ENCODE measurements at places on chromosomes 2 and 18.

DNA sequence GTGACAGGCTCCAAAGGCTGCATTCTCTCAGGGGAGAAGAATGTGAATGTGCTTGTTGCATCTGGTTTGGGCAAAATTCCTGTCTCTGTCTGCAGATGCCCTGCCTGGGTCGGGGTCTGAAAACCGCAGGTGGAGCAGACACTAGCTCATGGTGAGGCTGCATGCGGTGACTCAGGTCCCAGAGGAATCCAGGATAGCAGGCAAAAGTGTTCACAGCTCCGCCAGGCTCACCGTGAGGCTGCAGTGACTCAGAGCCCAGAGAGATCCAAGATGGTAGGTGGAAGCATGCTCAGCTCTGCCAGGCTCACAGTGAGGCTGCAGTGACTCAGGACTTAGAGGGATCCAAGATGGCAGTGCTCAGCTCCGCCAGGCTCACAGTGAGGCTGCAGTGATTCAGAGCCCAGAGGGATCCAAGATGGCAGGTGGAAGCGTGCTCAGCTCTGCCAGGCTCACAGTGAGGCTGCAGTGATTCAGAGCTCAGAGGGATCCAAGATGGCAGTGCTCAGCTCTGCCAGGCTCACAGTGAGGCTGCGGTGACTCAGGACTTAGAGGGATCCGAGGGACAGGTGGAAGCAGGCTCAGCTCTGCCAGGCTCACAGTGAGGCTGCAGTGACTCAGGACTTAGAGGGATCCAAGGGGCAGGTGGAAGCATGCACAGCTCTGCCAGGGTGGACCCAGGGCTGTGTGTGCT, 200.5 kb downstream of the ACKR3 start:
- peak; percentile 100 for DNase-seq

DNA sequence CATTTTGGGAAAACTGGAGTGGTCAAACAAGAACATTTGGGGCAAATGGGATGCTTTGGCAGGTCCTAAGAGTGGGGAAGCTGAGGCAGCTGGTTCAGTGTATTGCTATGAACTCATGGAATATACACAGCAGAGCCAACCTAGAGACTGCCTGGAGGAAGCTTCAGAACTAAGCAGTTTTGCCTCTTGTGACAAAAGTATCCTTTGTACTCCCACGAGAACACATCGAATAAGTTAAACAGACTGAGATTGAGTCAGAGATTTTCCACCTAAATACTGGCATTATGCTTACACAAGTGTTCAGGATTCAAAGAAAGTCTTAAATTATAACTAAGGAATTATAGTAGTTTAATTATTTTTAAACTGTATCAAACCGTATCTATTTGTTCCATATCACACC, 5.2 kb upstream of the ARMC9 start:
- no peak for DNase-seq

DNA sequence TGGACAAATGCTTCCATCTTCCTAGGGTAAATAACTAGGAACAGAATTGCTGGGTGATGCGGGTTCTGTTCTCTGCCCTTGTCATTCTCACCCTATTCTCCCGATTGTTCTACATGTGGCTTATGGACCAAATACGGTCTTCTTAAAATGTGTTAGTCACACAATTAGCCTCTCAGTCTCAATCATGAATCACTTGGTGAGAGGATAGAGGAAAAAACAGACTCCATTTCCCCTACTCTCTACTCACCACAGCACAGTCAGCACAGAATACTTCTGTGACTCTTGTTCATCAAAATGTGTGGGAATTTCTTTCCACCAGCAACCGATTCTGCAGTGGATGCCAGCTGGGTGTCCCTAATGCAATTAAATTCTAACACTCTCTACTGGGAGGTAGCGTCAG, 125.2 kb downstream of the SH3BP4 start:
- DNase-seq: peak; percentile 73

GRCh38 chr2:196696423-196697079, 57.0 kb downstream of the CCDC150 start:
- DNase-seq: peak; percentile 59

DNA sequence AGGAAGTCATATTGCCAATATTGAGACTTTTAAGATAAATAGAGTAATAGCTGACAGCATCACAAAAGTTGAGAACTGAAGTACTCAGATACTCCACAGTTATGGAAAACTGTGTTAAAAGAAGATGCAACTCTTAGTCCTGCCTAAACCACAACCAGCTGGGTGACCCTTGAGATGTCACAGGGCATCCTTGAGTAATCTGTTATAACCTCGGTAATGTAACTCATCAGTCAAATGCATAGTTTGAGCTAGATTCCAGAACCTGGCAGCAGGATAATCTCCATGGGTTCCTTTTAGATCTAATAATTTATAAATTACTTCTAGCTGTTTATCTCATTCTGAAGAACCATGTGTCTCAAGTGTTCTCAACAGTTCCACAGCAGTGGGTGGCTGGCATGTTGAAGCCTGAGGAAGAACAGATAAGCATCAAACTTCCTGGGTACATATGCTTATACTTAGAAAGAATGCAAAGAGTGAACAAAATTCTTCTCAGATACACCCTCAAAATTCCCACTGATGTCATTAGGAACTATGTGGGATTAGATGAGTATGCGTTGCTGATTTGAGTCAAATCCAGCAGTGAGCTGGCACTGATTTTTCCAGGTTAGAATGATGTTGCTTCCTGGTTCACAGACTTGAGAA, 304.1 kb upstream of the ERBB4 start:
- peak; percentile 76 for DNase-seq

DNA sequence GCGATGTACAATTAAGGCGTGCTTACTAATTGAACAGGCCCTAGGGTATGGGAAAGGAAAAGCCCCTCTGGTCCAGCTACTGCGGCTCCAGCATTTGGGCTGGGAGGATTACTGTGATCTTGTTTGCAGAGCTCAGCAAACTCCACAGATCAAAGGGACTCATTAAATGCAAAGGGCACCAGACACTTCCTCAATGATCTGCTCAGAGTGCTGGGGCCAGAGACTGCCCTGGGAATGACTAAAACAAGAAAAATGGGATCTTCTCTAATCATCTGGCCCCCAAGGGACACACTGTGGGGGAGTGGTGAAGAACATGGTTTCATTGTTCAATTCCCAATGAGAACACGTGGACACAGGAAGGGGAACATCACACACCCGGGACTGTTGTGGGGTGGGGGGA, 85.0 kb downstream of the MARCHF4 start:
- DNase-seq: peak; percentile 85

DNA sequence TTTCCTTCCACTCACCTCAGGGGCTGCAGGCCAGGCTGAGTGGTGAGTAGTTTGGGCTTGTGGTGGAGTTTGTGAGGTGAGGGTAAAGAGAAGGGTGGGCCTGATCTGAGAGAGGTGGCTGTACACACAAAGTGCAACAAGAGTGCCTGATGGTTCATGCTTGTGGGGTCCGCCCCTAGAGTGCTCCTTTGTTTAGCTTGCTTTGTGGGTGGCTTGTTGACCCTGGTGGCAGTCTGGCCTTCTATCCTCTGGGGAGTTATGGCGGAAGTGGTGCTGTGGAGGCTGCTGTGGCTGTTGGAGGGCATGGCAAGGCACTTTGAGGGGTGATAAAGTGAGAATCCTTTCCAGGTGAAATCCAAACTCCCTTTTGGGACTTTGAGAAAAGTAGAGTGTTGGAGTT, 10.6 kb downstream of the UBE2F start:
- no peak for DNase-seq

DNA sequence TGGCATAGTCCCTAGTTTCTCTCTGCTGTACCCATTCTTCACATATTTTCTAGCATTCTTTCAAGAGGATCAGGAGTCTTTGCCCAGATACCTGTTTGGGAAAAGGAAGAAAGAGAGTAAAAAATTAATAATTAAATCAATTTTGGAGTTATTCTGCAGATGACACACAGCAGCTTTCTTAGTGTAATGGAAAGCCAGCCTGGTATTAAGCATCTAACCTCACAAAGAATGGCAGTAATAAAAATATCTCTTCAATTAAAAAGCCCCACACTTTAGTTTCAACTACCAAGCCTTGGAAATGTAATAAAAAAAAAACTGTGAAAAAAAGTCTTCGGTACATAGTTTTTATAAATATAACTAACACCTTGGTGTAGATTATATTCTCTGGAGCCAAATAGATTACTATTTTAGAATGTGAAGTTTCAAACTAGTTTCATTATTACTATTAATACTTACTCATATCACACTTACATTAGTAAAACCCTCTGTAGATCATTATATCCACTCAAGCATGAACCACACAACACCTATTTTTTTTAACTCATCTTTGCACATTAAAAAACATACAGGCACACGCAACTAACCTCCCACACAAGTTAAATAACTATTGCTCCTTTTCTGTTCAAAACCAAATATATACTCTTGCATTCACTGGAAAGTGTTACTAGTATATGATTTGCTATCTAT, 90.9 kb downstream of the GPD2 start:
- no peak for DNase-seq

DNA sequence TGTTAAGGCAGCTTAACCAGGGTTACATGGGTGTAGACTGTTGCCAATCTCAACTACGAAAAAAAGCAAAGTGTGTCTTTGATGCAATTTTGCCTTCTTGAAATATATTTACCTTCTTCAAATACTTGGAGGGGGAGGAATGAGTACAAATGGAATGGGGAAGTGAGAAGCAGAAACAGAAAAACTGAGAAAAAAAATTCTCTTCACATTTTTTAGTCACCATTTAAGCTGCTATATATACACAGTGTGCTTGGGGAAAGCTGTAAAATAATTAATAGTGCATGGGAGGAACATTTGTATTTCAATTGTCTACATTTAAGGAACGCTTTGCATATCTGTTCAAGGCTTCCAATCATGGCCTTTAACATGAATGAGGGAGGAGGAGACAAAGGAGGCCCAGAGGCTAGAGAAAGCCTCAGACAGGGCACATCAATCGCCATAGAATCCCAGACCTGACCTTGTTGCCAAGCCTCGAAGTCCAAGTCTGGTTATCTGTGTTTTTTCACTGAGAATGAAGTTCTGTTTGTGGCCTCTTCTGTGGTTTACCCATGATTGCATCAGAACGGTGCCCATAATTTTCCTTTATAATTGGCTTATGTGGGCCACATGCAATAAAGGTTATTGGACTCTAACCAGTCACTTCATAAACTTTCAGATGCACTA, 158.6 kb downstream of the PIK3C3 start:
- peak; percentile 61 for DNase-seq

GRCh38 chr2:885230-886071, 65.2 kb upstream of the SNTG2 start:
- DNase-seq: no peak

DNA sequence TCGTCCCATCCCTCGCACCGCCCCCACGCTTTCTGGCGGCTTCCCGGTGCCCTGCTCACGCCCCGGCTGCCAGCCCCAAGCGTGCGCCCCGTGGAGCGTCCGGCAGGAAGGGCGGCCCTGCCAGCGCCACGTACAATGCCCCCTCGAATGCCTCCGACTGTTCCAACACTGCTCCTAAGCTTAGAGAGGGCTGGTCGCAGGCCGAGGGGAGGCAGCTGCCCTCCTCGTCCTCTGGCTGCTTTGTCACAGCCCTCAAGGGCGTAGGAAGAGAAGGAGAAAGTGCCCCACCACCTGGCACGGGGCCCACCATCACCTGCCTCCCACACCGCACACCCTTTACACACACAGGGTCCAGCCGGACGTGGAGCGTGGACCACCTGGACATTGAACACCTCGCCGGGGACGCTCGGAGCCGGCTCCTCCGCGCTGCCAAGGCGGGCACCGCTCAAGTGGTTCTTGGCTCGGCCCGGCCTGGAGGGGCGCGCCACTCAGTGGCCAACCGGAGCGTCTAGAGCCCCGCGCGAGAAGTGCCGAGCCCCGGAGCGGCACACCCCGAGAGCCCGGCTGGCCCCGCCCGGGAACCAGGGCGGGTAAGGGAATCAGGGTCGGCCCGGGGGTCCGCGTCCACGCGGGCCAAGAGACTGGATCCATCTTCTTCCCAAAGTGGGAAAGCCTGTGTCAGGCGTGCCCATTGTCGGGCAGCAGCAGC, 830 bp downstream of the DNER start:
- no peak for DNase-seq

- DNase-seq: no peak
Observed at GRCh38 chr2:239149501-239149900, 251.3 kb downstream of the HDAC4 start.

- DNase-seq: no peak
Observed at GRCh38 chr2:65922794-65923193, 490.4 kb upstream of the SPRED2 start.

- DNase-seq: peak; percentile 22
Observed at GRCh38 chr18:23619388-23619881, 33.1 kb upstream of the NPC1 start.

DNA sequence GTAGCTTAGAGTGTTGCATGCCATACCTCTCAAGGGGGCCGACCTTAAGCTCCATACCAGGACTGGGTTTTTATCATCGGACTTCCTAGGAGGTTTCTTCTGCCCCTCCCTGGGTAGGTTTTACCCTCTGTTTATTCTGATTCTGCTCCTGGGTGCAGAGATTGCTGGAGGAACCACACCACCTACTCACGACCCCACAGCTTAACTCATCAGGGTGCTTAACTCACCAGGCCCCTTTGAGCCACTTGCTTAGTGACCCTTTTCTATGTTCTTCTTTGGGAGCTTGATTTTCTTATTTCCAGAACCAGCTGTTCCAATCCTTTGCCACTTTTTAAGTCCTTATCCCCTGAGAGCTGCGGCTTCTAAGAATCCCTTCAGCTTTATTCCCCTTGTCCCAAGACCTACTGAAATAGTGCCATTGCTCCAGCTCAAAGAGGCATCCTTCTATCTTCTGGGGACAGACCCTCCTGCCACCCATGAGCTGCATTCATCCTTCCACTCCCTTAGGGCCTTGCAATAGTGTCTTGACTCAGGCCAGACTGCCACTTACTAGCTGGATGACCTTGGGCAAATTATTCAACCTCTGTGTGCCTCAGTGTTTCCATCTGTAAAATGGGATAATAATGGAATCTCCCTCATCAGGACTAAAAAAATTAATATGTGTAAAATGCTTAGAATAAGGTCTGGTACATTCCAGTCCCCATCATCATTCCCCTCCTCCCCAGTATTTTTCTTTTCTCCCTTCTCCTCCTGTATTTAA, 5.8 kb downstream of the OXER1 start:
- no peak for DNase-seq

All from fibroblast of skin of right biceps (primary cell).